HepG2 (cell line): ENCODE measurements at places on chromosomes 12 and 14.

DNA sequence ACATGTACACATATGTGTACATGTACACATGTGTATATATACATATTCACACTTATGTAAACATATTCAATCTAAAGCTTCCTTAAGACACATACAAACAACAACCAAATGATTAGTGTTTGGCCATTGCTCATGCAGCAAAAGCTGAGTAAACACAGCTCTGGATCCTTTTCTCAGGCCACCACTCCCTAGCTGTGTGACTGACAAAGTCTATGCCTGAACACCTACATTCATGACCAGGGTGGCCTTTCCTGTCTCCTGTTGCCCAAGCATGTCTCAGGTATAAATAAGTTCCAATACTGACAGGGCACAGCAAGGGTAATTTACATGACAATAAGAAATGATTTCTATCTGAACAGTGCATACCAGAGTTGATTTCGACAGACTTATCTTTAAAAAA lies 1.4 kb upstream of the PTPRO start:
- H3K36me3 ChIP-seq = no peaks in the 10 kb centered on the region
- H3K4me3 ChIP-seq = no peak overlapping the region
- no peak for DNase-seq
- H3K27me3 ChIP-seq = peaks cover 1% of the 10 kb centered on the region; the same call in 1 of the 2 replicates

- peak; percentile 81 for DNase-seq
- H3K4me1 ChIP-seq = peaks cover 33% of the 10 kb centered on the region
- H3K27me3 ChIP-seq = no peaks in the 10 kb centered on the region
- no peak overlapping the region for H3K4me3 ChIP-seq
- peak overlapping the region; percentile 69 for H3K27ac ChIP-seq
- H3K36me3 ChIP-seq = no peaks in the 10 kb centered on the region
These were observed 105.4 kb downstream of the SRGAP1 start for GRCh38 chr12:63949902-63950301.

GRCh38 chr12:16150276-16150675 lies 127.2 kb downstream of the SLC15A5 start:
- DNase-seq = no peak
- no peak overlapping the region for H3K4me3 ChIP-seq
- H3K27ac ChIP-seq = no peak overlapping the region
- no peaks in the 10 kb centered on the region for H3K4me1 ChIP-seq
- H3K36me3 ChIP-seq = no peaks in the 10 kb centered on the region

DNA sequence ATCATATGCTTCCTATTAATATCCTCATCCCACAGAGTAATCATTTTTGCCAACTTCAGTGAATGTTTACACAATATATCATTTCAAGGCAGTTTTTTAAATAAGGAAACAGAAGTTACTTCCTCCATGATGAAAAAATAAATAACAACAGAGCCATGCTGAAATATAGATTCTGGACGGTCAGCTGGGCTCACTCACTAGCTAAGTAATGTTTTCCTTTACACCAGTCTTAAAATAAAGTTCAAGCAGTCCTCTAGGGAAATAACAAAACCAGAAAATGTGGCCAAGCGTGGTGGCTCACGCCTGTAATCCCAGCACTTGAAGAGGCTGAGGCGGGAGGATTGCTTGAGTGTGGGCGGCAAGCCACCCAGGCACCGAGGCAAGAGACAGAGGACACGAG lies 28.7 kb downstream of the AICDA start:
- H3K36me3 ChIP-seq = no peaks in the 10 kb centered on the region
- H3K4me3 ChIP-seq = no peak overlapping the region
- no peaks in the 10 kb centered on the region for H3K4me1 ChIP-seq
- no peak for DNase-seq
- no peak overlapping the region for H3K27ac ChIP-seq

GRCh38 chr14:32404784-32405573 lies 75.9 kb downstream of the AKAP6 start:
- H3K27ac ChIP-seq = no peak overlapping the region
- H3K36me3 ChIP-seq = no peaks in the 10 kb centered on the region
- H3K27me3 ChIP-seq = no peaks in the 10 kb centered on the region

DNA sequence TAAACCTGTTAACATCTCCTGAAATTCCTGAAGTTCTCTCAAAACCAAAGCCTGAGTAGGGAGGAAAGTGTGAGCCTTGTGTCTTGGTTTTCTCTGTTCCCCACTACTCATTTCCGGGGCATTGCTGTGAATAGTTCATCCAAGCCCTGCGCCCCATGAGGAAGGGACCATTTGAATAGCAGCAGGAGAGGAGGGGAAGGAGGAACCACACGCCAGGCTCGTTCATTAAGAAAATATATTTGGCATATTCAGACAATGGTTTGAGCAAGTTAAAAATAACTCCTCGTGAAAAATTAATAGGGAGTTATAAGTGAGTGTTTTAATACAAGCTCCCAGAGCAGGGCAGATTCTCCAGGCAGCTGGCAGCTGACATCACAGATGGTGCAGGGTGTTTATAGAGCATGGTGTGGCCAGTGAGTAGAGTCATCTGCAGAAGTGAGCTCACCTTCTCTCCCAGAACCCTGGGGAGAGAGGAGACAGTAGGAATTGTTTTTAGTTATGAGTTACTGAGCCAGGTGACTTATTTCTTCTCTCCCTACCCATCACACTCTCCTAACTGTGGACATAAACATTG lies 29.5 kb upstream of the CISTR start:
- H3K27ac ChIP-seq = no peak overlapping the region
- H3K36me3 ChIP-seq = no peaks in the 10 kb centered on the region
- no peaks in the 10 kb centered on the region for H3K4me1 ChIP-seq

- peaks cover 27% of the 10 kb centered on the region for H3K4me1 ChIP-seq
- peak overlapping the region; percentile 96 for H3K27ac ChIP-seq
- peak overlapping the region; percentile 71; the same call in 1 of the 2 replicates for H3K4me3 ChIP-seq
- no peaks in the 10 kb centered on the region for H3K36me3 ChIP-seq
These were observed 15.6 kb upstream of the CALM1 start for GRCh38 chr14:90381011-90381786.

DNA sequence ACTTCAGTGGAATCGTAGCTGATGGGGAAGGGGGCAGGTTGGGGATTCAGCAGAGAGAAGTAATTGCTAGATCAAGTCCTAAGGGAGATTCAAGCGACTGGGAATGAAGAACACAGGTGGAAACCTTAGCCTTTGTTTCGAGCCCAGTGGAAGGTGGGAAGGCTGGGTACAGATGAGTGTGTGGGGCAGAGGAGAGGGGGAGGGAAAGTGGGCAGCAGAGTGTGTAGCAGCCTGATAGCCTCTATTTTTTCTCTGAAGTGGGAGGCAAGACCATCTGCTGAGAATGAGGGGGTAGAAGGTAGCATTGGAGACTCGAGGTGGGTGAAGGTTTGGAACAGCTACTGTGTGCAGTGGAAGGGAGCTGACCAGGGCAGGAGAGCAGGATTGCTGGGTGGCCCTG lies 91.0 kb downstream of the ADCK1 start:
- H3K4me3 ChIP-seq = no peak overlapping the region
- no peaks in the 10 kb centered on the region for H3K27me3 ChIP-seq
- no peak for DNase-seq
- peaks cover 2% of the 10 kb centered on the region; the same call in 1 of the 2 replicates for H3K4me1 ChIP-seq
- no peak overlapping the region for H3K27ac ChIP-seq
- H3K36me3 ChIP-seq = no peaks in the 10 kb centered on the region

GRCh38 chr12:13980538-13981295 lies 685 bp downstream of the GRIN2B start:
- no peak for DNase-seq
- peaks cover 1% of the 10 kb centered on the region for H3K27me3 ChIP-seq
- no peak overlapping the region for H3K4me3 ChIP-seq
- no peaks in the 10 kb centered on the region for H3K36me3 ChIP-seq

DNA sequence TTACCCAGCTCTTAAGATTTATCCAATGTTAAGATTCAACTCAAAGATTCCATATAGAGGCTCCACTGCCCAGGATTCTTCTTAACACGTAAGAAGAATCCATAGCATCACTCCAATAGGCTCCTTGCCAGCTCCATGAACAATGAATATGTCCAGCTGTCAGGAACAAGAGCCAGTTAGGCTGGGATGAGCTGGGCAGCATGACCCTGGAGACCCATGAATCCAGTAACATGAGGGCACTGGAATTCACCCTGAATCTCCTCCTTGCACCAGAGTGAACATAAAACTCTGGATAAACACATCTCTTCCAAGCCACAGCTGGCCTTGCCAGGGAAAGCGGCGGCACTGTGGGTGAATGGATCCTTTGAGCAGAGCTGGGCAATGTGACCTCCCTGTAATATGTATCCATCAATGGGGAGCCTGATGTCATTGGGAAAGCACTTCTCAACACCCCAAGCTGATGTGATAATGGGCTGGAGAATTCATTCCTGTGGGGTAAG lies 24.4 kb upstream of the TC2N start:
- no peaks in the 10 kb centered on the region for H3K36me3 ChIP-seq
- no peak overlapping the region for H3K4me3 ChIP-seq
- H3K27ac ChIP-seq = no peak overlapping the region

GRCh38 chr14:90756755-90757345 lies 59.4 kb downstream of the TTC7B start:
- no peaks in the 10 kb centered on the region for H3K36me3 ChIP-seq
- H3K27me3 ChIP-seq = no peaks in the 10 kb centered on the region
- H3K4me1 ChIP-seq = peaks cover 15% of the 10 kb centered on the region
- DNase-seq = no peak
- no peak overlapping the region for H3K4me3 ChIP-seq
- H3K27ac ChIP-seq = no peak overlapping the region

GRCh38 chr12:92337128-92337527 lies 191.5 kb upstream of the BTG1 start:
- H3K27me3 ChIP-seq = no peaks in the 10 kb centered on the region
- no peaks in the 10 kb centered on the region for H3K36me3 ChIP-seq
- no peak overlapping the region for H3K4me3 ChIP-seq
